ENCODE measurements at places on chromosomes 3 and 15.
A peak's percentile ranks its signal among the peaks of the same experiment; 100 is the strongest.

DNA sequence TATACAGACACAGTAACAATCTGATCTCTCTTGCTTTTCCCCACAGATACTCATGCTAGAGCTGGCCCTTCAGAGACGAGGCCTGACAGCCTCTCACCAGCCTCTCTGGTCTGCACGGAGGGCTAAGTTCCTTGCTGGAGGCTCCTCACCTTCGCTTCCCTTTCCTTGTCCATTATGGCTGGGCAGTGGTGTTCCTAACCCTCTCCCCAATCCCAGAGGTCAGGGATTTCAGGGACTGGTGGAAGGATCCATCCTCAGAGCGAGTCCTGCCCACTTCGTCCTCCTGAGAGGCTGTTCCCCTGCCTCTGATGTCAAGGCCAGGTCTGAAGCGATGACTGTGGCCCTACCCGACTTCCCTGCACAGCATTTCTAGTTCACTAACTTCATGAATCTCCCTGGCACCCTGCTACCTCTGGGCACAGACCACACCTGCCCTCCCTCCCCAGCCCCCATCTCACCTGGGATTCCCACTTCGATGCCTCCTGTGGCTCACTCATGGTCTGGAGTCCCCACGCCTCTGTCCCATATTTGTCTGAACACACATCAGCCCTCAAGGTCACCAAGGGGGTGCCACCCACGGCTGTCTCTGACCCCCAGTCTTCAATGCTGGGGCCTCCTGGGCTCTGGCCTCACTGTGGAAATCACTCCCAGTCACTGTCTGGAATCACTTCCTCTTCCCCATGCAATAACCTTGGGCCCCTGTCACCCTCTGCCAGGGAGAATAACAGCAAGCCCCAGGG is 124.9 kb upstream of the PRR20G start:
- no peak for DNase-seq

- no peak for DNase-seq
These were observed 111.7 kb downstream of the FOXB1 start for GRCh38 chr15:60115579-60116380.

DNA sequence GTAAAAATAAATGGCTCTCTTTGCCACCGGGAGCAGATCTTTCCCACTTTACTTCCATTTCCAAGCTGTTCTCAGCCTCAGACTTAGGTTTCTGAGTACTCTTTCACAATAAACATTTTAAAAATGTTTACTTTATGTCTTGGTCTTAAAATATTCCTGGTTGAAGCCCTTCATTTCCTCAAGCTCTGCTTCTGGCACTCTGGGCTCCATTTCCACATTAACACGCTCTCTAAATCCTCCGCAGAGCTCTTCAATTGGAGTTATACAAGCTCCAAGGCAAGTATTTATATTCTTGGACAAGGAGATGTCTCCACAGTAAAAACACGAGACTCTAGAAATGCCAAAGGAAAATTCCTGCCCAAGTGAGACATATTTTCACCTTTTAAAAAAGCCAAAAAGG is 169.3 kb downstream of the GREM1 start:
- DNase-seq, result no peak

- DNase-seq, result no peak
These were observed 21.7 kb downstream of the DAZL start for GRCh38 chr3:16583551-16583950.

DNA sequence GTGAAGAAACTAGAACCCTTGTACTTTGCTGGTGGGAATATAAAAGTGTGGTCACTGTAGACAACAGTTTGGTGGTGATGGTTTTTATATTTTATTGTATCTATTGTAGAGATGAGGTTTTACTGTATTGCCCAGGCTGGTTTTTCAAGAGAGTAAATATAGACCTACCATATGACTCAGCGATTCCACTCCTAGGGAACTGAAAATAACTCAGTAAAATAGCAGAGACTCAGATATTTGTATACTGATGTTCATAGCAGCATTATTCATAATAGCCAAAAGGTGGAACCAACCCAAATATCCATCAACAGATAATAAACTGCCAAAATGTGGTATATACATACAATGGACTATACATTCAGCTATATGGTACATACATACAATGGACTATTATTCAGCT is 68.8 kb upstream of the IL12A start:
- DNase-seq, result no peak

GRCh38 chr15:89416339-89417183 is 79.8 kb downstream of the RHCG start:
- DNase-seq, result peak; percentile 79

GRCh38 chr3:115388811-115389210 is 234.5 kb upstream of the GAP43 start:
- DNase-seq, result no peak

DNA sequence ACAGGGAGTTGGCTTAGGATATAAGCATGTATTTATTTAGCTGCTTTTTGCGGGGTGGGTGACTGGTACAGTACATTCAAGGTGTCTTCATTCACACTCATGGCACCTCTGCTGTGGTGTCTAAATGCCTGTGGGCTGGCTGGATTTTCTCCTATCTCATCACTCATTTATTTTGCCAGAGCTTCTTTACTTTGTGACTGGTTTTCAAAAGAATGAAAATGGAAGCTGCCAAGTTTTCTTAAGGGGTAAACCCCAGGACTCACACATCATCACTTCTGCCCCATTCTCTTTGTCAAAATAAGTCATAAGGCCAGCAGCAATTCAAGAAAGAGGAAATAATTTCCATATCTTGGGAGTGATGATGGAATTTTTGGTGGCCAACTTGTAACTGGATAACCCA is 493.4 kb upstream of the ALCAM start:
- no peak for DNase-seq

- no peak for DNase-seq
These were observed 21.5 kb downstream of the SPESP1 start for GRCh38 chr15:68951813-68952212.

- no peak for DNase-seq
These were observed 418.5 kb upstream of the GOLIM4 start for GRCh38 chr3:168514252-168514651.

DNA sequence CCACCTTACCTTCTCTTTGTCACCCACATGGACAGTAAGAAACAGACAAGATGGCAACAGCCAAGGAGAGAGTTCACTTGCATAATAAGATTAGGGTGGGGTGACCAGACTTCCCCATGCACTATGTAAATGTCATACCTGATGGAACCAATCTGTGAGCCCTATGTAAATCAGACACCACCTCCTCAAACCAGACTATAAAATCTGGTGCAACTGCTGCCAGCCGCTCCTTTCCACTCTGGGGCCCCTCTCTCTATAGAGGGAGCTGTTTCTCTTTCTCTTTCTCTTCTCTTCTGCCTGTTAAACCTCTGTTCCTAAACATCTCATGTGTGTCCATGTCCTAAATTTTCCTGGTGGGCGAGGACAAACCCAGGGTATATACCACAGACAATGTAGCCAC is 405.5 kb upstream of the CNTN4 start:
- DNase-seq, result no peak

- DNase-seq, result no peak
These were observed 120.9 kb upstream of the RGMA start for GRCh38 chr15:93209690-93210445.

DNA sequence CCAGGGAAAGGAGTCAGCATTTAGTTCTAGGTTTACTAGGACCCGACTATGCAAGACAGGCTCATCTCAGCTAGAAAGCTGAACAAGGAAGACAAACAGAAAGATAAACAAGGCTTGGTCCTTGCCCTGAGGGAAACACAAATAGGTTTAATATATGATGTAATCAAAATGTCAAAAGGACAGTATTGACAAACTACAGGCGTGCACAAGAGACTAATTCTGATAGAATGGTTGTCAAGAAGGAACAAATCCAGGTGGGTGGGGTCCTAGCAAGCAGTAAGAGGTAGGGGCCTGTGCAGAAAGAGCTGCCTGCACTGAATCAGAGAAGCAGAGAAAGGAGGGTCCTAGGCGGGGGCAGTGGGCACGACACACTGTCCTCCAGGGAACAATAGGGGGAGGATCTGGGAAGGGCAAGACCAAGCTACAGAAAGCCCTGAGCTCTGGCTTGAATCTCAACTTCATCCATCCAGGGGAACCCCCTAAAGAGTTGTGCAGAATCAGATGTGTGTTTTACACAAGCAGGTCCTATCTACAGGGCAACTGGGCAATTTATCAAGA is 23.4 kb downstream of the RFTN1 start:
- DNase-seq, result no peak

DNA sequence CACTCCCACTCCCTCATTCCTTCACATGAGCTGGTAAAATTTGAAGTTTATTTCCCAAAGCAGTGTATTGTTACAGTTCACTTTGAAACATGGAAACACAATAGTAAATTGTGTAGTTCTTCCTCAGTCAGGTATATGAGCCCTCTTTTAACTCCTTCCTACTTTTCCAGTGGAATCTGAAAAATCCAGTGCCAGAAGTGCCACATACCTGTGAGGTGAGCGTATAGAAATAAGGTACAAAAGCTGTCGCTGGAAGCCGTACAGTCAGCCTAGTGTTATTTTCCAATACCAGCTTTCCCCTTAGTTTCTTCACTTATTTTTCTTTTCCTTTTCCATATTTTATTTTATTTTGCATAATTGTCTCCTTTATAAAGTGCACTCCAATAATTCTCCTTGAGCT is 81.7 kb upstream of the CADM2 start:
- DNase-seq, result no peak

DNA sequence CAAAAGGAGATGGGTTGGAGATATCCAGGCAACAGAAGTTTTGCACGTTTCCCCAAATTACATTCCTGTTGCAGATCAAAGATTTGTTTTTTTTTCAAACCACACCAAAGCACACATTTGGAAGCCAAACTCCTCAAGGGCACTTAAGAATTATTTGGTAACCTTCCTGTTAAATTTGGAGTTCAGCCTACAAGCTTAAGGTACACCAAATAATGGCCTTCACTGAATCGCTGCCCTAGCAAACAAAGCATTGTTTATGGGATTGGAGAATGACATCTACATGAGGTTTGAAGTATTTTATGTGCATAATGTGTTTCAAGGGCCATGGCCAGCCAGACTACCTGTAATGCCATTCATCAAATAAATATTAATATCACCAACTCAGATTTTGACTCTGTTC is 357.9 kb downstream of the RORA start:
- no peak for DNase-seq

- DNase-seq, result no peak
These were observed 857.9 kb upstream of the CADM2 start for GRCh38 chr3:84100861-84101260.

GRCh38 chr3:112128843-112129727 is 4.0 kb downstream of the GCSAM start:
- peak; percentile 83 for DNase-seq

- DNase-seq, result no peak
These were observed 424.6 kb downstream of the GRM7 start for GRCh38 chr3:7285505-7285904.

- DNase-seq, result no peak
These were observed 27.2 kb downstream of the CFAP91 start for GRCh38 chr3:119729996-119730395.

DNA sequence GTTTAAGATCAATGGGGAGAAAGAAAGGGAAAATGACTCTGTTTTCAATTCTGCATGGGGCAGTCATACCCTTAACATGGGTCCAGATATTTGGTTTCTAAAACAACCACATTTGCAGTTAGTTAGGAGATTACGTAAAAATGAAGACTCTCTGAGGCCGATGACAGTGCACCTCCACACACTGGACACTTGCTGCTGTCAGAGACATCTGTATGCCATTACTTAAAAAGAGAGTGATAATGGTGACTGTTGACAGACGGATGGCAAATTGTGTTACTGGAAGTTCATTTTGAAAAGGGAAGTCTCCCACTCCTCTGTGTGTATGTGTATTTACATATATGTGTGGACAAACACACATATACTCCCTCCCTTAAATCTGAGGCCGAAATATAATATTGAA is 304.5 kb upstream of the SEMA6D start:
- no peak for DNase-seq

All from T-helper 1 cell (primary cell).